Activated effector memory CD4-positive, alpha-beta T cell treated with anti-CD3 and anti-CD28 coated beads, Interleukin-2, amount 50 U/mL, for 16 hours (primary cell): ENCODE measurements at places on chromosomes 7 and 10.
A peak's percentile ranks its signal among the peaks of the same experiment; 100 is the strongest.

DNA sequence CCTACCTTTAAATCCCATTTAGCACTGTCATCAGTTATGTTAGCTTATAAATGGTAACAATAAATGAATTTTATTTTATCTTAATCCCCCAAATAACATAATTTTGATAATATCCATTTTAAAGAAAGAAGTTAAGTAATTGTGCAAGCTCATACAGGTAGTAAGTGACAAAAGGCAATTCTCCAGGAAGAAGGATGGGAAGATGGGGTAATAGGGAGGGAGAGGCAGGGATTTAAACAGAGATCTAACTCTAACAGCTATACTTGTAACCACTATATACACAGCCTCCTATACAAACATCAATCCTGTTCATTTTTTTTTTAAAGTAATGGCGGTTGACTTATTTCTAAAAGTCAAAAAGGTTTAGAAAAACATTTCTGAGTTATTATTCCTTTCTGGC is 119.4 kb downstream of the SGMS1 start:
- no peak for DNase-seq

GRCh38 chr7:55110993-55111361 is 92.2 kb downstream of the EGFR start:
- no peak for DNase-seq

GRCh38 chr10:131196176-131196885 is 115.2 kb downstream of the TCERG1L start:
- peak; percentile 33 for DNase-seq

GRCh38 chr7:148334959-148335577 is 255.5 kb upstream of the C7orf33 start:
- DNase-seq, result no peak

- peak; percentile 13 for DNase-seq
These were observed 27.5 kb downstream of the STRA8 start for GRCh38 chr7:135260930-135261721.

DNA sequence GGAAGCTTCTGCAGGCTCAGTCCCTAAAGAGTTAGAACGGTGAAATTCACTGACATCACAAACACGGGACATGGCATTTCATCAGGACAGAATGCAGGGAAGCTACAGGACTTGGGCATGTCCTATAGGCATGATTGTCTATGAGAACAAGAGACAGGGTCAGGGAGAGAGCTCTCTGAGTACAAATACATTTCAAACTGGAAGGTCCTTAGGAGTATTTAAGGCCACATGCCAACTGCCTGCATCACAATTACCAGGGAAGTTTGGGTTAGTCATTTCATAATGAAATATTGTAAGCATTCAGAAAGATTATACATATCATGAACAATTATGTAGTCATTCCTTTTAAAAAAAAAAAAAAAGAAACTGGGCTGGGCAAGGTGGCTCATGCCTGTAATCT is 71.3 kb downstream of the CREB3L2 start:
- DNase-seq, result no peak

DNA sequence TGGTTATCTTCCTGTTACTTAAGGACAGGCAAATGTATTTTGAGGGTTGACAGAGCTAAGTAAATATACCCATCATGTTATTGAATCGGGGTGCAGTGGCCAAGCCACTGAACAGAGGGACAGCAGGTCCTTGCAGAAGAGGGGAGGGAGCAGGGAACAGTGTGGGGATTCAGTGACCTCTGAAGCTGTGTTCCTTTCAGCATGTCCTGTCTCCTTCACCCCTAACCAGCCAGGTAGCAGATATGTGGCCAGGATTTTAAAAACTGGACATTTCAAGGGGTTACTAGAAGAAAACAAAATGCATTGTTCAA is 12.7 kb downstream of the ANK3 start:
- DNase-seq, result no peak

GRCh38 chr7:3309956-3310355 is 8.9 kb downstream of the SDK1 start:
- no peak for DNase-seq
